HT1080 (cell line): ENCODE measurements at places on chromosomes 7 and 10.

DNA sequence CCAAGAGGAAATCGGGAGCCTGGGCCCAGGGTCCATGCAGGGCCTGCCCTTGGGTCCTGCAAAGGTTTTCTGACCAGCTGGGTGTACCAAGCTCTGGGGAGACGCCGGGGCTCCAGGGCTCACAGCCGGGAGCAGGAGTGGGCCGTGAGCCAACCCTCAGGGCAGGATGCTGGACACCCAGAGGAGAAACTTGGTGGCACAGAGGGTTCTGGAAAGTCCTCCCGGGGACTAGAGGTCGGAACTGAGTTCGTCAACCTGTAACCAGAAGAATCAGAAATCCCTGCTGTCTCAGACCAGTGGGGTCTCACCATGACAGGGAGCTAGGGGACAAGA, 29.2 kb upstream of the PPP2R2D start:
- DNase-seq: no peak

- no peak for DNase-seq
Measured at GRCh38 chr10:118243907-118244306, 98.2 kb downstream of the FAM204A start.

- DNase-seq: no peak
Measured at GRCh38 chr10:33031815-33032653, 74.0 kb upstream of the ITGB1 start.

DNA sequence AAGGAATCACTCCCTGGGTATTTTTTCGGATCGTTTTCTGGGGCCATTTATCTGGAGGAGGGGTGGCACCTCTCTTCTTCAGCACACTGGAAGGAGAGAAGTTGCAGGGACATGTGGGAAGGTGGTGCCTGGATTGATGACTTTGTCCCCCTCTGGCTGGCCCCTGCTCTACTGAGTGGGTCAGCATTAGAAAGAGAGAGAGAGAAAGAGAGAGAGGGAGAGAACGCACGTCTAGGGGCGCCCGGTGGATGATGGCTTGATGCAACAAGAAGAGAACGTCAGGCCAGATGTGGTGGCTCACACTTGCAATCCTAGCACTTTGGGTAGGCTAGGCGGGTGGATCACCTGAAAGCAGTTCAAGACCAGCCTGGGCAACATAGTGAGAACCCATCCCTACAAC, 5.5 kb upstream of the MUC12 start:
- DNase-seq: no peak

DNA sequence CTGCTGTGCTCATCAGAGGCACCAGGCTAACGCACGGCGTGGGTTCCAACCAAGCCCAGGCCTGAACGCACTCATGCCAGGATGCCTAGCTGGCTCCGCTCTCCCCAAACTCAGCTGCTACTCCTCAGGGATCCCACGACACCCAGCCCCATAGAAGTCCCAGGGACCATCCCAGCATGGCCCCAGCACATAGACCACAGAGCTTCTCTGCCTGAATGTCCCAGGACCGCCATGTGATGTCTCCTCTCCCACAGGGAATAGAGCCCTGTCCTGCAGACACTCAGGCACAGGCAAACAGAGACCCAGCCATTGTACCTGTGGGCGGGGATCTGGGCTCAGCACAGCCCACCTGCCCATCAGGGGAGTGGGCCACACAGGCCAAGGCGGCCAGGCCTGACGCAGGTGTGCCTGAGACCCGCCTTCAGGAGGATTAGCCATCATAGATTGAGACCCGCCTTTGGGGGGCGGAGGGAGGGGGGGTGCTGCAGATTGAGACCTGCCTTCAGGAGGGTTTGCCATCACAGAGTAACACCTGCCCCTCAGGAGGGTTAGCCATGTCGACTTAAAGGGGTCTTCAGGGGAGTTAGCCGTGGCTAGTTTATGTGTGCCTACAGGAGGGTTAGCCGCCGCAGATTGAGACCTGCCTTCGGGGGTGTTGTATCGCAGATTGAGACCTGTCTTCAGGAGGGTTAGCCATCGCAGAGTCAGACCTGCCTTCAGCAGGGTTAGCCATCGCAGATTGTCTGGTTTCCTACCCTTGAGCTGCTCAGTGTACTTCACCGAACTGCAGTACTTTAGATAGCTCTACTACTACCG, 29.0 kb downstream of the RASGEF1A start:
- DNase-seq: no peak

DNA sequence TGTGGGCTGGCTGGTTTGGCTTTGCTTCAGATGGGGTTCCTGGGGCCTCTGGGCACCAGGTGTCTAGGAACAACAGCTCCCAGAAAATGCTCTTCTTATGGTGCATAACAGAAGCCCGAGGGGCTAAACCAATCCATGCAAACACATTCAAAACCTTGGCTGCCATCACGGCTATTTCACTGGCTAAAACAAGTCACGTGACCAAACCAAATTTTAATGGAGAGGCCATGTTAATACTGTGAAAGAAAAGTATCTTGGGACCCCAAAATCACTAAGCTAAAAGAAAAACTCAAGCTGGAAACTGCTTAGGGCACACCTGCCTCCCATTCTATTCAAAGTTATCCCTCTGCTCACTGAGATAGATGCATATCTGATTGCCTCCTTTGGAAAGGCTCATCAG, 19.1 kb upstream of the KCNK18 start:
- DNase-seq: no peak

DNA sequence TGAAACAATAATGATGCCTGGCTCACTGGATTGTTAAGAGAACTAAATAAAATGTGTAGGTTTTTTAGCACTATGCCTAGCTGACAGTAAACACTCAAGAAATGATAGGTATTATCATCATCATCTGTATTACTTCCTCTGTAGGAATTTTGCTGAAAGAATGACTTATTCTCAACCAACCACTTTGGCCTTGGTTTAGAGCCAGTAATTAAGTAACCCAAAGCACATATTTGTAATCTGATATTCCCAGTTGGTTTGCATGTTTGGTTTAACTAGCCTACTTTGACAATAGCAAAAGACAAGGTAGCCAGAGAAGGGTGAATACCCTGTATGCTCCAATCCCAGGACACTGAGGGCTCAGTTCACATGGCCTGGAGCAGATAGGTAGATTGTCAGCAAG, 34.4 kb downstream of the BCAP29 start:
- peak; percentile 44 for DNase-seq

- no peak for DNase-seq
Measured at GRCh38 chr7:1187127-1187526, 27.1 kb upstream of the ZFAND2A start.

DNA sequence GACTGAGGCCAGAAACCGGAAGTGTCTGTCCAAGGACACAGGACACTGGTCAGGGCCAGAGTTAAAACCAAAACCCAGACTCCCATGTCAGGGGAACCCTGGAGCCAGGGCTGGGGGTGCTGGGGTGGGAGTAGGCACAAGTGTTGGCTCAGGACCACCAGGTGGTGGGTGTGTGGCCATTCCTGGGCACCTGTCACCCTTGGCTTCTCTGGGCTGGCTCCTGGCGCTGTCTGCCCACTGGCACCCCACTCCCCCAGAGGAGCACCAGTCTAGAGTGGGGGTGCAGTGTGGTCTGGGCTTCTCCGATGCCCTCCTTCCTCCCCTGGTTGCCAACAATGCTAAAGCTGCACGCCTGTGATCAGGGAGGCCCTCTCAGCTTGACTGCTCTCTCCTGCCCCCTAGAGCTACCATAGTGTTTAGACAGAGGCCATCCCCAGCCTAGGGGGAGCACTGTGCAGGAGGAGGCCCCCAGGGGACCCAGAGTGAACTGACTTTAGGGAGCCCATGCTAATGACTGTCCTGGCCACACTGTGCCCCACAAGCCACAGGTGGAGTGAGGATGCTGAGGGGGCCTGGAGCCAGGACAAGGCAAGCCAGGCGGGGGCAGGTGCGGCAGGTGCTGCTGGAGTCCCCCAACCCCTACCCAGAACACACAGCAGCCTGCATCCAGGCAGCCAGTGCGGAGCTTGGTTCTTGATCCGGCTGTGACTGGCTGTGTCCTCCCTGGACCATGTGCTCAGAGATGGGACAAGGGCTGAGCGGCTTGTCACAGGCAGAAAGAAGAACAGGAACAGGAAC, 11.0 kb downstream of the RASGEF1A start:
- no peak for DNase-seq
